ENCODE measurements at places on chromosomes 5 and 9.

DNA sequence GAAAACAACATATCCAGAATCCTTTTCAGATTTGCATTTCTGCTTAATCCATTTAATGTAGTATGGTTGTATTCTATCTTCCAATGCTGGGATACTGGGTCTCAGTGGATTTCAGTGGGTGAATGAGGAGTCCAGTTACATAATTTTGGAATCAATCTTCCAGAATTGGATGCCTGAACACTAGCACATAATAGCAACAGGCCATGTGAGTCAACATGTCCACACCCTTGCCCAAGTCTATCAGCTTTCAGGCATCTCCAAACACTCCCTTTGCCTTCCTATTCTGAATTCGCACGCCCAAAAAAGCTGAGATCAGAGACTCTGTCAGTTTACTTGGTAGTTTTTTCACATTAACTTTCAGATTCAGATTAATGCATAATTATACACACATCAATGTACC lies 202.6 kb downstream of the TSSK1B start:
- no peak for DNase-seq

DNA sequence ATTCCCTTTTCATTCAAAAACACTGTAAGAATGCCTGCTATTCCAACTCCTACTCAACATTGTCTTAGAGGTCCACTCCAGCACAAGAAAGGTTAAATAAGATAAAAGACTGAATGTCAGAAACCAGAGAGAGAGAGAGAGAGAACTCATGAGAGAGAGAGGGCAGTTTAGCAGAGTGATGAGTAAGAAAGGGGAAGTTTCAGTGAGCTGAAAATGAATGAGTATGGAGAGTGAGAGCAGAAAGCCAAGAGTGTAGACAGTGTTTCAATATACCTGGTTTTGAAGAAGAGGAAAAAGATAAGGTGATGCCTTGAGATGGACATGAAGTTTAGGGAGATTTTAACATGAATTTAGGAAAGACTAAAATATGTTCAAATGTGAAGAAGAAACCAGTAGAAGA lies 528.0 kb upstream of the SEMA6A start:
- DNase-seq, result no peak

DNA sequence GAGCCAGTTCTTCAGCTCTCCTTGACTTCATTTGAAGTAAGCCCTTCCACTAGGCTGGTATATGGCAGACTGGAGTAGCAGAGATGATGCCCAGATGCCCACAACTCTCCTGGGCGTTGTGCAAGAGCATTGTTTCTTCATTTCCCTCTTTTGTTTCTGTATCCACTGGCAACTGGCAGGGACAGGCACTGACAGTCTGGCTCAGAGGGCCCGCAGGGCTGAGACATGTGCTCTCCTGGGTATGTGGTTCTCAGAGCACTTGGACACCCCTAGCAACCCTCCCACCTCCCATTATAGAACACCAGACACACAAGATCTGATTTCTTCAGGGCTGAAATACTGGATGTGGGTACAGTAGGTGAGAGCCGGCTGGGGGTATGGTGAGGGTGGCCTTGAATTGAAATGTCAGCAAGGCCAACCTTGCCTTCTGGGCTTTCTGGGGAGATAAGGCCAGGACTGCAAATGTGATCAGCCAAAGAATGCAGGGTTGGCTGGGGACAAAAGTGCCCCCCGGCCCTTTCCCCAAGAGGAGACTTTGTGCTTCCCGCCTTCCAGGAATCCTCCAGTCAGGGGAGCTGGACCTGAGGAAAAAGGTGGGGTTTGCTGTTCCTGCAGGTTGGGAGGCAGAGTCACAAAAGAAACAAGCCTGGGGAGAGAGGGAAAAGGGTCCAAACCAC lies 28.6 kb upstream of the CTNNA1 start:
- no peak for DNase-seq

DNA sequence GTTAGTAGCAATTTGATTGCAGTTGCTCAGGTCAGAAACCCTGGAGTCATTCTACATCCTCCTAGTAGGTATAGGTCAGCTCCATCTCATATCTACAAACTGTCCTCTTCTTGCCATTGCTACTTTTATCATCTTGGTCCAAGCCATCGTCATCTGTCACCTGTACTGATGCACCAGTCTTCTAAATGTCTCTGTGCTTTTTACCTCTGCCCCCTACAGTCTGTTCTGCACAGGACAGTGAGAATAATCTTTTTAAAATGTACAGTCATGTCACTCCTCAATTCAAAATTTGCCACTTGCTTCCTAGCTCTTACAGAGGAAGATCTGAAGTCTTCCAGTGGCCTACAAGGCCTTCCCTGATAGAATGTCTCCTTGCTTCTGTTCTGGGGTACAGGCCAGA lies 6.8 kb downstream of the NNT start:
- no peak for DNase-seq

DNA sequence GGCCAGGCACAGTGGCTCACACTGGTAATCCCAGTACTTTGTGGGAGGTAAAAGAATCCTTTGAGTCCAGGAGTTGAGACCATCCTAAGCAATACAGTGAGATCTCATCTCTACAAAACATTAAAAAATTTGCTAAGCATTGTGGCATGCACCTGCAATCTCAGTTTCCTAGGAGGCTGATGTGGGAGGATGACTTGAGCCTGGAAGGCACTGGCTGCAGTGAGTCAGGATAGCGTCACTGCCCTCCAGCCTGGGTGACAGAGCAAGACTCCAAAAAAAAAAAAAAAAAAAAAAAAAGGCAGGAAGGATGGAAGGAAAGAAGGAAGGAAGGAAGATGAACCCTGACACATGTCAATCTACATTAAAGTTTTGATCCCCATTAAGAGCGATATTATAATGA lies 1452.2 kb upstream of the ACO1 start:
- no peak for DNase-seq

Data from activated gamma-delta T cell treated with Interleukin-2 at 50 U/mL for 16 hours (primary cell).